DMS153 (cell line): ENCODE measurements at places on chromosomes 7 and 10.

- DNase-seq = no peak
These were observed 12.3 kb downstream of the IQUB start for GRCh38 chr7:123522066-123522465.

- DNase-seq = no peak
These were observed 71.3 kb downstream of the TBXAS1 start for GRCh38 chr7:139900326-139900725.

- DNase-seq = no peak
These were observed 94.2 kb downstream of the INSYN2A start for GRCh38 chr10:127102176-127102575.

GRCh38 chr10:30415593-30415992 is 18.4 kb upstream of the MAP3K8 start:
- no peak for DNase-seq

DNA sequence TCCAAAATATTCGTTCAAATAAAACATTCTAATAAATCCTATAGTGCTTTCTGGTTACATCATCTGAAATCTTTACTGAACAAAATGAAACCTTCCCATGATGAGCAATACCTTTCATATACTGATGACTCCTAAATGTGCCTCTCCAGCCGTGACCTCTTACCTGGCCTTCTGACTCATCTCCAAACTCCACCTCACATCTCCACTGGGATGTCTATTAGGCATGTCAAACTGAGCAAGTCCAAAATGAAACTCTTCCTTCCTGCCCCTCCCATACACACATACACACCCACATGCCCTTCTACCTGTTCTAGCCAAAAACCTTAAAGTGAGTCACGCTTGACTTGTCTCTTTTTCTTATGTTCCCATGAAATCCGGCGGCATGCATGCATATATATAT is 22.9 kb downstream of the GSAP start:
- no peak for DNase-seq

DNA sequence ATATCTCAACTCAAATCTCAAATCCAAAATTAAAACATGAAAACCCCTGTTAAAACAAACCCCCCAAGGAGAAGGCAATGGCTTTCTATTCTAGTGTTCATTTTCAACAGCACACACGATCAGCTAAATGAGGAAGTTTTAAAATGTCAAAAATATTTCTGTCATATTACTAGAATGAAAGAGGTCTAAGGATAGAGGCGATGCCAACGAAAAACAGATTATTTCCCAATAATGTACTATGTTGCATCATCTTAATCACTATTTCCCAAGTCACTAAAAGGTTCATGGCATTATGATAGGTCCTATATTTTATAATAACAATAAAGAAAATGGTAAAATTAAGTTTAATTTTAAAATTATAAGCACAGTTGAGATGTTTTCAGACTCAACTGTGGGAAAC is 10.1 kb downstream of the CNOT4 start:
- DNase-seq = no peak
